ENCODE measurements at places on chromosomes 7 and 10.

GRCh38 chr7:7639847-7640220 lies 718 bp upstream of the UMAD1 start:
- DNase-seq = peak; percentile 50

DNA sequence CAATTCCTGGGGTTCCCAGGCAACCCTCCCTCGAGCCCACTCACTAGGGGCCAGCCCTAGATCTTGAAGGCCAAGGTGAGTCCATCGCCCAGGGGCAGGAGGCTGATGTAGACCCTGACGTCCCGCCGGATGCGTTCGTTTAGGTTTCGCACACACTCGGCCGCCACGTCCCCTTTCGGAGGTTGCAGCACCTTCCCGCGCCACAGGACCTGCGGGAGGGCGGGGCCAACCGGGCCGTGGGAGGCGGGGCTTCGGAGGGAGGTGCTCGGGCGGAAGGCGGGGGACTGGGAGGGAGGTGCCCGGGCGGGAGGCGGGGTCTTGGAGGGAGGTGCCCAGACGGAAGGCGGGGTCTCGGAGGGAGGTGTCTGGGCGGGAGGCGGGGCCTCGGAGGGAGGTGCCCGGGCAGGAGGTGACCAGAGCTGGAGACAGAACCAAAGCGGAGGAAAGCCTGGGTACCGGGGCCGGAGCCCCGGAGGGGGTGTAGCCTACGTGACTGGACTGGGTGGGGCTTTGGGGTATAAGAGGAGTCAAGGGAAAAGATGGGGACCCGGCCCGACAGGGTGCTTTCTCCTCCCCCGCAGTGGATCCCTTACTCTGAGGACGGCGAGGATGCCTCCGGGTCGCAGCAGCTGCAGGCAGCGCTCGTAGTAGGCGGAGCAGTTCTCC lies 1.6 kb downstream of the COMTD1 start:
- DNase-seq = peak; percentile 97

- DNase-seq = no peak
These were observed 63.7 kb upstream of the BAIAP2L1 start for GRCh38 chr7:98464558-98464940.

GRCh38 chr7:50795831-50796230 lies 13.1 kb upstream of the GRB10 start:
- DNase-seq = peak; percentile 39

DNA sequence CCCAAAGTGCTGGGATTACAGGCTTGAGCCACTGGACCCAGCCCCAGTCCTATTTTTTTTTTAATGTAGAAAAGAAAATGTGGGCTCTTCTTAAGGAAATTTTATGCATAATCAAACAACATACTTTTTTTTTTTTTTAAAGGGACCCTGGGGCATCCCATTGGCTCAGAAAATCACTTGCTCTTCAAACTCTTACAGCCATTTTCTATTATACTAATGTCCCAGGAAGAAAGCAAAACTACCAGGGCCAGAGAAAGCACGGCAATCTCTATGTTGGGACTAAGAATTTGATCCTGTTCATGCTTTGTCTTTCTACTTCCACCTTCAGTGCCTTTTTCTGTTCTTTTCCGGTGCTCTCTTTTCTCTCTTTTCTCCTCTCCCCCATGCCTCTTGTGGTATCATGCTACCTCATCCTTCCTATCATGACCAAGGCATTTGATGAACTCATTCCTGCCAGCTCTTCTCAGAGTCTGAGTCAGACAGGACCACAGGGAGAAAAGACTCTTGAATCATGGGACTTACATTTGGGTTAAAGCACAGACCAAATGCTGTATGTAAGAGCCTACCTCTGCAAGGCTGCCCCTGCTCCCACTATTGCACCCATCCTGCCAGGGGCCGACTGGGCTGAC lies 76.4 kb upstream of the CCNY start:
- DNase-seq = no peak

- DNase-seq = peak; percentile 68
These were observed 669 bp upstream of the AP5Z1 start for GRCh38 chr7:4774658-4775249.

GRCh38 chr7:108024538-108024937 lies 21.6 kb upstream of the LAMB1 start:
- DNase-seq = no peak

DNA sequence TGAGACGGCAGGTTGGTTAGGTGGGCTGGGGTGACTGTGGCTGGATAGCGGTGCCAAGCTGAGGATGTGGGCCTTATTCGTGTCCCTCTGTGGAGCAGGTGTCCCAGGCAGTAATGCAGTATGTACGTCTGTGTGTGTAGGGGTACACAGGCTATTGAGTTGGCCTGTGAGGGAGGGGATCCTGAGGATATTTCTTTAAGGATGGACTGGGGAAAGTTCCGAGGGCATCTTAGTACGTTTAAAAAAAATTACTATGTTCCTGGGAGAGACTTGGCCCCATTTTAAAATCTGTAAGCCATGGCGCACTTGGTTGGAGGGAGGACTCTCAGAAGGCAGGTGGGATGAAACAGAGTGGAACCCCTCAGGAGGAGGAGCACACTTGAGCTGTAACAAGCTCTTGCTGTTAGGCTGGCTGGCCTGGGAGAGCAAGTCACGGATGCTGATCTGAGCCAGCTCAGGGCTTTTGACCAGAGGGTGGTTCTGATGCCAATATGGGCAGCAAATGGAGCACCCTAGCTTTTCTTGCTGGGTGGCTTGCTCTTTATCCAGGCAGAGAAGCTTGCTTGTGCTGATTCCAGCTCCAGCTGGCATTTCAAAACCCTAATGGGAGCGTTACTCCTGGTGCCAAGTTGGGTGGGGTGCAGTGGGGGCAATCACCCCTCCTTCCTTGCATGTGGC lies 765 bp downstream of the WBP1L start:
- DNase-seq = peak; percentile 55

GRCh38 chr10:112022196-112022595 lies 161.4 kb downstream of the GPAM start:
- no peak for DNase-seq

GRCh38 chr10:132103116-132103910 lies 37.6 kb downstream of the JAKMIP3 start:
- no peak for DNase-seq

DNA sequence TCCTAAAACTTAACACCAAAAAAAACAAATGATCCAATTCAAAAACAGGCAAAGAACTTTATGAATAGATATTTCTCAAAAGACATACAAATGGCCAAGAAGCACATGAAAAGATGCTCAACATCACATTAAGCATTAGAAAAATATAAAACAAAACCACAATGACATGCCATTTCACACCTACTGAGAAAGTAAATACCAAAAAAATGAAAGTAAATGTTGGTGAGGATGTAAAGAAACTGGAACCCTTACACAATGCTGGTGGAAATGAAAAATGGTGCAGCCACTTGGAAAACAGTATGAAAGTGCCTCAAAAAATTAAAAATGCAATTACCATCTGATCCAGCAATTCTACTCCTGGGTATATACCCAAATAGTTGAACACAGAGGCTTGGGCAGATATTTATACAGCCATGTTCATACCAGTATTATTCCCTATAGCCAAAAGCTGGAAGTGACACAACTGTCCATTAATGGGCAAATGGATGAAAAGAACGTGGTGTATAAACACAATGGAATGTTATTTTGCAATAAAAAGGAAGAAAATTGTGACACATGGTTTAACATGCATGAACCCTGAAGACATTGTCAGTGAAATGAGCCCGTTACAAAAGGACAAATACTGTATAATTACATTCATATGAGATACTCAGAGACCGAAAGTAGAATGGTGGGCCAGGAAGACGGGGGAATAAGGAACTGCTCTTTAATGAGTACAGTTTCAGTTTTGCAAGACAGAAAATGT lies 89.0 kb downstream of the JMJD1C start:
- DNase-seq = no peak

- DNase-seq = peak; percentile 24
These were observed 462 bp downstream of the KIAA1549 start for GRCh38 chr7:138980563-138981291.

GRCh38 chr7:128221929-128222403 lies 19.1 kb upstream of the LEP start:
- peak; percentile 63 for DNase-seq

DNA sequence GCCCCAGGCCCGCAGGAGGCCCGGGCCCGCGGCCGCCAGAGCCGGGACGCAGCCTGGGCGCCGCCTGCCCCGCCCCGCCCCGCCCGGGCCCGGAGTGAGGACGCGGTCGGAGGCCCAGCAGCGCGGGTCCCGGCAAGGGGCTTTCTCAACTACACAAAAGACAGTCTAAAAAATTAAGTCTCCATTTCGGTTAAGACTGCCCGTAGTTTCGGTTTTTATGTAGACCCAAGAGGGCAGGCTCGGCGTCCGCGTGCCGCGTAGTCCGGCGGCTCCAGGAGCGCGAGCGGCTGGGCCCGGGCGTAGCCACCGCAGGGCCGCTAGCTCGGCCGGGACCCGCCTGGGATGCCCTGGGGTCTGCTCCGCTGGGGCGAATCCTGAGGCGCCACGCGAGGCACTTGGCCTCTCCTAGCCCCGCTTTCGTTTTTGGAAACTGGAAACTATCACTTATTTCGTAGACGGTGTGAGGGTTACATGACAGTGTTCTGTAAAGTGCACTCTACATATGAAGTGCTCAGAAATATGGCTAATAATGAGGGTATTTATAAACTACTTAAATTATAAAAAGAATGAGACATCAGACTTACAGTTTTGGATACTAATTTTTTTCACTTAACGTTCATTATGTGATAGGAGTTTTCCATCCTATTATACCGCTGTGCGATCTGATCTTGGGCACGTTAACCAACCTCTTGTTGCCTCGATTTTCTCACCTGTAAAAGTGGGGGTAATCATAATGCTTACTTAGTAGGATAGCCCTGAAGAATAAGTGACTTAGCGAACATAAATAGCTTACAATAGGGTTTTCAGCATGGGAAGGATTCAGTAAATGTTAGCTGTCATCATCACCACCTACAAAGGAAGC lies 573 bp downstream of the BLVRA start:
- peak; percentile 56 for DNase-seq

DNA sequence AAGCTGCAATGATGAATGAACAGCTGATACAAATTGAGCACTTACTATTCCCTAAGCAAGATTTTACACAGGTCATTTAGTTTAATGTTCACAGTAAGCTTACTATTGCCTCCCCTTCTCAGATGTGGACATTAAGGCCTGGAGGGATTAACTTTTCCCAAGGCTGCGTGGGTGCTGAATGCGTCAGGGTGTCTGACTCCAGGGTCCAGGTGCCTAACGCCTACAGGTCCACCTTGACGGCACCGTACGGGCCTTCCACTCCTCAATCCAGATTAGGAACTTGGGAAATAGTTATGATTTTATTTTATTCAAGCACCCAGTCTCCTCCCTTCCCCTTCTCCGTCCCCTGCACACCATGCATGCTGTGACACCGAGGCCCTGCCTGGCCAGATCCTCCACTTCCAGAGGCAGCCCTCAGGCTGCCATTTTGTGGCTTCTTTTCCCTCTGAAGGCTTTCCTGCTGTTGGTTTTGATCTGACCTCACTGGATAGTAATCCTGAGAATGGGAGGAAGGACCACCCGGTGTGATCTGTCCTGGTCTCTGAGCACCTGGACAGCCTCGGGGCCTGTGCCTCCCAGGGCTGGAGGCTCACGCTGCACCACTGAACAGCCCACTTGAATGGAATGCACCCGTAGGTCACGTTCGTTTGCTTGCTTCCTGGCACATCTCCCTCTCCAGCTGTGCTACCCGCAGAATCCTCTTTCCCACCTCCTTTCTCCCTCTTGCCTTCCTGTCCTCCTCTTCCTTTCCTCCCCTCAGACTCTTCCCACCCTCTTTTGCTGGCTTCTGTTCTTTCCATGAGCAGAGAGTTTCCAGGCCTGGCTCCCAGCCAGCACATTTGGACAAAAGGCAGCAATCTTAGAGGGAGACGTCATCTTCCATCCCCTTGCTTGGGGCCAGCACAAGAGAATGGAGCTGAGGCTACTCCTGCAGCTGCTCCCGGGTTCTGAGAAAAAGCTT lies 14.4 kb downstream of the DENND2A start:
- DNase-seq = no peak

DNA sequence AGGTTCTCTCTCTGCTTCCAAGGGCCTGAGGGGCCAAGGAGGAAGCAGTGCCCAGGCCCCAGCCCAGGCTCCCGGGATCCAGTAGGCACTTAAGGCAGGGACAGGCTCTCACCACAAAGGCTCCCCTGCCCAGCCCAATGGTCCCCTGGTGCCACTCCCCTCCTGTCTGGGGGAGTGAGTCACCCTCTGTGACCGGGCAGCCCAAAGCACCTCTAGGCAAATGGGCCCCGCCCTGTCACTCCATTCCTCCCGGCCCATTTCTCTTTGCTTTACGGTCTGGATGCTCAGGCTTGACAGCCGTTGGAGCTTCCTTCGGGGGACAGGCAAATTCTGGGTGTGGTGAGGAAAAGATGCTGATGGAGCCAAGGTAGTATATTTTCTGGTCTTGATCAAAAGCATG lies at the start of gene CALHM3:
CALHM3 (minus strand) TSS at position 106 of the 400 bp plus-strand sequence. CDS start 208 bp downstream, outside the sequence.
- no peak for DNase-seq

DNA sequence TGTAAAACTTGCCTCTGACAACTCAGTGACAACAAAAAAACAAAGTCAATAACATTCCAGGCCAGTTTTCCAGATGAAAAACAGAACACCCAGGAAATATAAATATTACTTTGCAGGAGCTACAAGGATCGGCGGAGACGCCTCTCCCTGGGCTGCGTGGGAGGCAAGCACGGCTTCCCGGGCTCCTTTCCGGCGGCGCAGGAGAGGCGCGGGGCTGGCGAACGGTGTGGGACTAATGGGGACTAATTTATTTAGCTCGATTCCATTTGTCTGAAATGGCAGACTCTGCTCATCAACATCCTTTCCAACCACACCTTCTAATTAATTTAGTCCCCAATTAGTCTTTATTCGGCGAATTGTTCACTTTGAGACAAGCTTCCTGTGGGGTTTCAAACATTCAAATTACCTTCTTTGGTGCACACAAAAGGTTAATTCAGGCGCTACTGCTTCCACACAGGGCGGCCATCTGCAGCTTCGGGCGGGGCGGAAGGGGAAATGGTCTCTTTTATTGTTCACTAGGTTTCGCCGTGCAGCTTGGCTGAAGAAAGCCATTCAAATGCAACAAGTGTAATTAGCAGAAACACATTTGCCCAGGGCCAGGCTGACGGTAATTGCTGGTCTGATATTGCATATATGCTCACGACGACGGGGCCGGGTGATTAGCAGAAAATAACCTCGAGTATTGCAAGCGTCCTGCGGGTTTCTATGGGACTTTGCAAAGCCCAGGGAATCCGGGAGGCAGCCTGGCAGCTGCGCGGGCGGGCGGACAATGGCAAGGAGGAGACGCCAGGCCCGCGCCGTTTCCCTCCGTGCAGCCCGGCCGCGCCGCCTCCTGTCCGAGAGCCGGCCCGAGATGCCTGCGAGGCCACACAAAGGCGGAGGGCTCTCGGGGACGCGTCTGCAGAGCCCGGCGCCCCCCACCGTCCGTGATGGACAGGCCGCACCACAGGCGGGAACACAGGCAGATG lies 270.1 kb downstream of the PTPRN2 start:
- no peak for DNase-seq

DNA sequence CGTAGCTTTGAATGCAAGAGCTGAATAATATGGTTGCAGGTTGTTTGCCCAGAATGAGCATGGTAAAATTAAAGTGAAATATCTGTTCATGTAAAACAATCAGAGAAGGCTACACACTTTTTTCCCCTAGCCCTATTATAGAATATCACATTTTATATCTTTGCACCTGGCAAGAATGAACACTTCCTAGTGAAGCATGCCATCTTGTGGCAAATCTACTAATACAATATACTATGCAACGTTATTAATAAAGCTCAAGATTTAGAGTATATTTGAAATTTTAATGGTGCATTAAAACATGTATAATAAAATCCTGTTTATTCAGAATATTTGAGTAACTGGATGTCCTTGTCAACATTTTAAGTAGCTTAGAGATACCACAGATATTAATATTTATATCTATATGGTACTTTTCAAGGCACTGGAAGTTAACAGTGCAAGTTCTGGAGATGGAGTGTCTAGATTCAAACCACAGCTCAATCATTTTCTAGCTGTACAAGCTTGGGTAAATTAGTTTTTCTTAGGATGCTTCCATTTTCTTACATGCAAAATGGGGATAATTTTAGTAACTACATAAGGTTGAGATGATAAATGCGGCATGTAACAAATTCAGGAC lies 643.1 kb upstream of the SEMA3D start:
- DNase-seq = peak; percentile 42

Data from hematopoietic multipotent progenitor cell treated with erythropoietin and hydrocortisone succinate and interleukin-3 and kit ligand, for 6 days (in vitro differentiated cells).